ENCODE measurements at places on chromosomes 4 and X.

- DNase-seq = no peak
Observed at GRCh38 chr4:5881340-5881739, 11.5 kb downstream of the CRMP1 start.

- DNase-seq = no peak
Observed at GRCh38 chr4:145099653-145100052, 1.5 kb downstream of the ABCE1 start.

DNA sequence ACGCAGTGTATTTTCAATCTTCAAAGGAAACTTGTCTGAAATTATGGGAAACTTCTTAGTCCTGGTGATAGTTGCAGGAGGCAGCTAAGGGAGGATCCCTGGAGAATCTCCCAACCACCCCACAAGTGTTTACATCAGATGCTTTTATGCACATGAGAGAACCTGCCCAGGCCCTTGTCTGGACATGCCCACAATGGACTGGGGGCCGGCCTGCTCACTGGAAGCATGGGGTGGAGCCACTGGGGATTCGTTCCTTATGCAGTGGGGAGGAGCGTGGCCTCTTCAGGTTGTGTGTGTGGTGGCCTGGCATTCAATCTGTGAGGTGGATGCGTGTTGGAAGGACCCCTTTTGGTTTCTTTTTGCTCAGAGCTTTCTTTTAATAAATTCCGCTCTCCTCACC is 398.7 kb upstream of the PPP1R2C start:
- DNase-seq = no peak

- DNase-seq = no peak
Observed at GRCh38 chr4:83022724-83023450, 12.1 kb upstream of the COPS4 start.

- DNase-seq = no peak
Observed at GRCh38 chrX:38558686-38559085, 2.7 kb upstream of the TSPAN7 start.

GRCh38 chr4:170001745-170002267 is 24.4 kb downstream of the MFAP3L start:
- DNase-seq = no peak

GRCh38 chr4:106039796-106040195 is 144.5 kb downstream of the NPNT start:
- DNase-seq = no peak

GRCh38 chr4:81508411-81509185 is 36.9 kb upstream of the RASGEF1B start:
- no peak for DNase-seq

DNA sequence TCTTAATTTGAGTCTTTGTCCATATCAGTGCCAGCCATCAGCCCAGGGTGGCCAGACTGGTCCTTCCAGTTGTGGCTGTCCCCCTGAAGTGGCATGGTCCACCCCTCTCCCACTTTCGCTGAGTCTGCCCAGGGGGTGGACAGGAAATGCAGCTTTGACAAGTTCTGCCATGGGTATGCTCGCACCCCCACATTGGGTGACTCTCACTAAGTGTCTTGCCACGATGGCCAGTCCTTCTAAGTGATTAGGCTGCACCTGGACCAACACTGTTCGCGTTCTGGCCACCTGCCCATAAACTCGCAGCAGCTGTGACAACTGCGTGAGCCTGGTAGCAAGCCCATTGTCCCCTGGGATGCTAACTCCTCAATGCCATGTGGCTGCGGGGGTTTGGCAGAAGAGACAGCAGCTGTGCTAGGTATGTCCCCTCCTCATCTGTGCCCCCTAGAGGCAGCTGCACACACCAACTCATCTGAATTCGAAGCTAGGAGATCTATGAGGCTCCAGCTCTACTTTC is 10.0 kb upstream of the LNX1 start:
- DNase-seq = peak; percentile 48

Data from NT2/D1 (cell line).